Stimulated activated CD8-positive, alpha-beta memory T cell treated with anti-CD3 and anti-CD28 coated beads, Interleukin-2, amount 100 ng/mL, for 1 hour (primary cell): ENCODE measurements at places on chromosomes 3 and 15.

- no peak for DNase-seq
Observed at GRCh38 chr15:61528581-61528910, 299.4 kb upstream of the RORA start.

- DNase-seq, result no peak
Observed at GRCh38 chr3:142896201-142896755, 7.4 kb upstream of the PCOLCE2 start.

DNA sequence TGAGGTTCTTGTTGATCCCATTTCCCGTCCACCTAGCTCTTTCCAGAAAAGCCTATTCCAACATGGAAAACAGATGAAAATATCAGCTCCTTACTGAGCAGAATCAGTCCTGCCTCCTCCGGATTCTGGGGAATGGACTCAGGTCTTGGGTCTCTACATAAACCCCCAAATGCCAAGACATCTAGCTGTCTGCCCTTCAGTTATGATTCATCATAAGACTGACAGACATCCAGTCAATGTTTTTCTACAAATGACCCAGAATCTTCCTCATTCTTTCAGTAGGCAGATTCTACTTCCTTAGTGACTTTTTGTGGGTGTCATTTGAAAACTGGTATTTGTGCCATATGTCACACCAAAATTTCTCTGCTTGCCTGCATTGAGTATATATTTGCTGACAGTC lies 103.0 kb upstream of the TGFBR2 start:
- DNase-seq, result no peak

DNA sequence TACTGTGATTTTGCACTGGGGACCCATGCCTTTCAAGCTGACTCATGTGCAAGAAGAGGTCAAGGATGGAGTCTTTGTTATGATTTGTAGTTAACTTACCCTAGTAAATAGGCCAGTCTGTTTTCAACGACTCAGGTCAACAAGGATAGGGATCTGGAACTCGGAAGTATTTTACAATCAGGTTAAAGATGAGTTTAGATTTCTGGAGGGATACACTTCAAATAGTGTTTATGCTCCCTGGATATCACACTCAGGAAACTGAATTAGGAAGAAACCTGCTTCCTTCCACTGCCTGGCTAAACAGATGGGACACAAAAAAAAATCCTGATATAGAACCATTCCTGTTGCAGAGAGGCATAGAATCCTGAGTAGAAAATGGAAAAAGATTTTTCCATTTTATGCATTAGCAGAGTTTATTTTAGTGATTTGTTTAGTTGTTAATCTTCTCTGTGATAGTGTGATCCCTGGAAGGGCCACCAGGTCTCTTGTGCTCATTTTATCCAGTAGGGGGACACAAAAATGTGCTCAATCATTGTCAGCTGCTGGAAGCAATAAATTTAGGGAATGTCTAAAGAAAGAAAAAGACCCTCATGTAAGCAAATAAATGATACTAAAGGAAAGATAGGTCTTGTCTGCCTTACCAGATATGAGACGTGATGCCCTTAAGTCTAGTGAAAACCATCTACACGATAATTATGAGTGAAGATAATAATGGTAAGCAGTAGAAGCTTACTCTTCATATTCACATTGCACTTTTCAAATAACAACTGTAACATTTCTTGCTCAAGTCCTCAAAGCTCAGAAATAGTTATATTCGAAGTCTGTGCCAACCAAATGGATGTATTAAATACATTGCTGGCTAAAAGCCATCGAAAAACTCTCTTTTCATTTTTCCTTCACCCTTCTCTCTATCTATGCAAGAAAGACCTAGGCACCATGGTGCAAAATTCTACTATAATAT lies 452.1 kb upstream of the KCNMB2 start:
- DNase-seq, result no peak

- no peak for DNase-seq
Observed at GRCh38 chr3:70150599-70150998, 151.1 kb downstream of the SAMMSON start.

GRCh38 chr3:186185194-186185787 lies 76.4 kb upstream of the ETV5 start:
- no peak for DNase-seq

DNA sequence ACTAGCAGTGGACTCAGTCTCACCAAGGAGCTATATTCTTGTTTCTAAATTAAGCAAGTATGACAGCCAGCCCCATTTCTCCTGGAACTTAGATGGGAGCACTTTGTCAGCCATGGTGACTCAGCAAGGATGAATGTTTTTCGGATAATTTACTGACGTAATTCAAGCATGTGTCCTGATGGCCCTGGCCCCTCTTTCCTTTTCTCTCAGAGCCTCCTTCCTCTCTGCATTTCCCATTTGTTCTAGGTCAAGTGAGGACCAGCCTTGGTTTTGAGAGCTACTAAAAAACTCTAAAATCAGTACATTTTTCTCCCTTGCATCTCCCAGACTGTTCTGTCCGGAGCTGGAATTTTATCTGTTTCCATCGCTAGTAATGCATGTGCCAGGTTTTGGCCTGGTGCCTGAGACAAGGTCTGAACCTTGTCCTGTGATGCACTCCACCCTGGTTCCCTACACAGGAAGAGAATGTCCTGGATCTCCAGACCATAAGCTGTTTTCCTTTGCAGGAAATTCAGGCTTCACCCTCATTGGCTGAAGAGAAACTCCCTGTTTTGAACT lies 256.6 kb upstream of the ROPN1 start:
- DNase-seq, result no peak

- no peak for DNase-seq
Observed at GRCh38 chr15:79071901-79072300, 18.7 kb downstream of the RASGRF1 start.

DNA sequence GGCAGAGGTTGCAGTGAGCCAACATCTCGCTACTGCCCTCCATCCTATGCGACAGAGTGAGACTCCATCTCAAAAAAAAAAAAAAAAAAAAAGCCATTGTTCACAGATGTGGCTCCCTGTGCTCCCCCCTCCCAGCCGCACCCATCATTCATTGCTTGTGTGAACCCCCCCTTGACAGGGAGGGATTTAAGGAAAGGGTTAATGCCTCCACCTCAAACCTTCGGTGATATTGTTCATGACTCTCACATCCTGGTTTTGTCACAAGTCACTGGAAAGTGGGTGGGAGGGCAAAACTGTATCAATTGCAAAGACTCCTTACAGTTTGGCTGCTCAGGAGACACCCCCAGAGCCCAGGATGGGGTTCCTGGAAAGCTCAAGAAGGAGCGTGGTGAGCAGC lies 7.7 kb downstream of the SLC6A6 start:
- no peak for DNase-seq

- no peak for DNase-seq
Observed at GRCh38 chr3:140753865-140754754, 76.2 kb downstream of the TRIM42 start.

DNA sequence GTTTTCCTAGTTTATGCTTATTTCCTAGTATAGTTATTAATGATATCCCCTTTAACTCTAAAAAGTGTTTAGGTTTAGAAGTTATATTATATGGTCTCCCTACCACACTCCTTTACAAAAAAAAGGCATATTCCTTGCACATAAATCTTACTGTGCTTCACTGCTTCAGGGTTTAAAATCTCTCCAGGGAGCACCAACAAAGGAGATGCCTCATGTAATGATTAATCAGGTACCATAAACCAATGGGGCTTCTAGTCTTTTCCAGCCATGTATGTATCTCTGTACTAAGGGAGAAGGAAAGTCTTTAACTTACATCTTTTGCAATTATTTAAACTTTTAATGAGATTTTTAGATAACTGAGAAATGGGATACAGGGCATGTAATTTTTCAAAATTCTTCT lies 91.5 kb upstream of the RBMS3 start:
- no peak for DNase-seq

DNA sequence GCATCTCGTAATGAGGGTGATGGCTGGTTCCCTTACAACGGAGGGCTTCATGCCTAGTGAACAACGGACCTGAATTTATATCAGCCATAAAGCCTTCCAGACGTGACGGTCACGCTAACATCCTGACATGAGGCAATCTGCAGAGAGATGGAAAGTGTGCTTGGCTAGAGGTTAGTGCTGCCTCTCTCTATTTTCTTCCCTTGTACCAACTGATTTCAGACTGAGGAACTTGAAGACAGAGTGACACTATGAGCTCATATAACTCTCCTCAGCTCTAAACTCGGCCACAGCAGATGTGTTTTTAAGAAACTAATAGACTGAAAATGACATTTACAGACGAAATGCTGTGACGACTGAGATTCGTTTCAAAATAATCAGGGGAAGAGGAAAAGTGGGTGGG lies 122.4 kb downstream of the XXYLT1 start:
- no peak for DNase-seq

DNA sequence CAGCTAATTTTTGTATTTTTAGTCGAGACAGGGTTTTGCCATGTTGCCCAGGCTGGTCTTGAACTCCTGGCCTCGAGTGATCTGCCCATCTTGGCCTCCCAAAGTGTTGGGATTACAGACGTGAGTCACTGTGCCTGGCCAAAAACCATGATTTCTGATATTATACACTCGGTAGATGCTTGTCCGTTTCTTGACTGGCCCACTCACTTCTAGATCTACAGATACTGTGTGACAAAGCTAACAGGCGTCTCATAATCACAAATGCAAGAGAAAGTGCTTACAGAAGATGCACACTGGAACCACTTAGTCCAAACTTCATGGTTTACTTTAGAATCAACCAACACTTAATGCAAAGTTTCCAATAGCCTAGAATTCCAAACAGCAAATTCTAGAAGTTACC lies 8.4 kb downstream of the PROK2 start:
- no peak for DNase-seq

GRCh38 chr3:108099679-108100428 lies 9.0 kb upstream of the CD47 start:
- DNase-seq, result no peak

GRCh38 chr15:73575636-73576247 lies 57.4 kb downstream of the NPTN start:
- no peak for DNase-seq

GRCh38 chr3:14097616-14098391 lies 26.9 kb downstream of the CHCHD4 start:
- DNase-seq, result no peak

DNA sequence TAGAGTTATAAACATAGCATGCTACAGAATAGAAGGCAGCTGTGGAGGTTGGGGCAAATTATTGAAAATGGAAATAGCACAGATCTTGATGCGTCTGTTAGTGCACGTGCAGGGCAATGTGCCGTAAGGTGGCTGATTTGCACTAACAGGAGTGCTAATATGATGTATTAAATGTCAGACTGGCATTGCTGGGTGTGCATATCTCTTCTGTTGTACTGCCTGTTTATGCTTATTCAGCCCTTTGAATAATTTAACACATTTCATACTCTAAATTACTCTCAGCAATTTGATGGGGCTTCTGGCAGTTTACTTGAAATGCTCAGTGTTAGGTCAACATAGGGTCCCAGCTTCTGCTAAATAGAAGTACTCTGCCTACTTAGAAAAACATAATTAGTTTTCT lies 395.6 kb downstream of the MCTP2 start:
- no peak for DNase-seq

DNA sequence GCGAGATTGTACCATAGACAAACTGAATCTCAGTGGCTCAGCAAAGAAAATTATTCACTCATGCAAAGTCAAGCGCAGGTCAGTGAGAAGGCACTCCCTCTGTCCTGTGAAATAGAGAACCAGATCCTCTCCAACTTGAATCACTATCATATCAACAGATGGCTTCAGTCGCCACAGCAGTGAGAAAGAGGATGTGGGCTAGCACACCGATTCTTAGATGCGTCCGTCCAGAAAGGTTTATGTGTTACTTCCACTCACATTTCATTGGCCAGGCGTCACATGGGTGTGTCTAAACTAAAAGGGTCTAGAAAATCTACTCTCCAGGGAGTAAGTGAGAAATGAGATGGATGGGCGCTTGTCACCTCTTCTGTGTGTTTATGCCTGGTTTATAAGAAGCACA lies 141.6 kb upstream of the KBTBD8 start:
- no peak for DNase-seq

GRCh38 chr3:37255990-37256308 lies 81.6 kb upstream of the LRRFIP2 start:
- no peak for DNase-seq

- DNase-seq, result no peak
Observed at GRCh38 chr15:69666441-69666882, 213.8 kb downstream of the RPLP1 start.

DNA sequence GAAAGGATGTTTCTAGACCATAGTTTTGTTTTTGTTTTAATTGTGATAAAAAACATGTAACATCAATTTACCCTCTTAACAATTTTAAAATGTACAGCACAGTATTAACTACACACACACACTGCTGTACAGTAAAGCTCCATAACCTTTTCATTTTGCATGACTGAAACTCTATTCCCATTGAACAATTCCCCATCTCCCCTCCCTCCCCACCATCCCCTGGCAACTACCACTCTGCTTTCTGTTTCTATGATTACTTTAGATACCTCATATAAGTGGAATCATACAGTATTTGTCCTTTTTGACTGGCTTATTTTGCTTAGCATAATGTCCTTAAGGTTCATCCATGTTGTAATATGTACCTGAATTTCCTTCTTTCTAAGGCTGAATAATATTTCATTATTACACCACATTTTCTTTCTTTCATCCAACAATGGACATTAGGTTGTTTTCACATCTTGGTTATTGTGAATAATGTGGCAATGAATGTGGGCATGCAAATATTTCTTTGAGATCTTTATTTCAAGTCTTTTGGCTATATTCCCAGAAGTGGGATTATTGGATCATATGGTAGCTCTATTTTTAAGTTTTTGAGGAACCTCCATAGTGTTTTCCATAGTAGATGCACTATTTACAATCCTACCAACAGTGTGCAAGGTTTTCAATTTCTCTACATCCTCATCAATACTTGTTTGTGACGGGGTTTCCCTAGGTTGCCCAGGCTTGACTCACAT lies 10.7 kb downstream of the CHST14 start:
- no peak for DNase-seq

DNA sequence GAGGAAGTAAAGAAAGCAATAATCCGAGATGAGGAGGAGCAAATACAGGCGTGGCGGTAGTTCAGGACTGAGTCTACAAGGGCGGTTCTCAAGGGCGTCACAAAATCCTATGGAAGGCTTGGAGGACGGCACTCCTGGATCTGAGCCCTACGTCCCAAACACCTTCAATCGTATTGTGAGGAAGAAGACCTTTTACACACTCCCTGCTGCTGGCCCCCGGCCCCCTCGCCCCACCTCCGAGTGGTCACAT lies 747 bp downstream of the PLD1 start:
- no peak for DNase-seq

DNA sequence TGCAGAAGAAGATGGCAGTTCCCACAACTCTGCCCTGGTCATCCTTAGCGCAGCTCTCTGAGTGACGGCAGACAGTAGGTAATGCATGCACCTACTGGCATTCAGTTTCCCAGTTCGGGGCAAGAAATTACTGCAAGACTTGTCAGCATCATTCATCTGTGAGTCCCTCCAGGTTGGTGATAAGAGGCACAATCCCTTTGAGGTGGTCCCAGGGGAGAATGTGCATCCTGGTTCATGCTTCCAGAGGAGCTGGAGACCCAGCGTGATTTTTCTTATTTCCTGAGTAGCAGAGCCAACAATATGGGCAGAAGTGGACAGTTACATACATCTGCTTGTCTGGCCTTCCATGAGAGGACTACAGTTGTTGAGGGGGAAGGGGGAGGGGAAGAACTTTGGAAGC lies 235.9 kb upstream of the BHLHE40 start:
- DNase-seq, result no peak
